ENCODE measurements at places on chromosomes 6 and 20. TPM values are rescaled to one million over a fixed set of nuclear protein-coding genes. Genes with fewer than 3 reads are reported as not detected.

The SLC24A3 gene
- total RNA-seq = 1.7 TPM

GRCh38 chr6:139500977-139501376 lies 126.5 kb upstream of the CITED2 start:
- no peaks in the 10 kb centered on the region for H3K36me3 ChIP-seq
- H3K27me3 ChIP-seq = no peaks in the 10 kb centered on the region
- peaks cover 8% of the 10 kb centered on the region for H3K4me1 ChIP-seq
- no peak overlapping the region for H3K4me3 ChIP-seq

DNA sequence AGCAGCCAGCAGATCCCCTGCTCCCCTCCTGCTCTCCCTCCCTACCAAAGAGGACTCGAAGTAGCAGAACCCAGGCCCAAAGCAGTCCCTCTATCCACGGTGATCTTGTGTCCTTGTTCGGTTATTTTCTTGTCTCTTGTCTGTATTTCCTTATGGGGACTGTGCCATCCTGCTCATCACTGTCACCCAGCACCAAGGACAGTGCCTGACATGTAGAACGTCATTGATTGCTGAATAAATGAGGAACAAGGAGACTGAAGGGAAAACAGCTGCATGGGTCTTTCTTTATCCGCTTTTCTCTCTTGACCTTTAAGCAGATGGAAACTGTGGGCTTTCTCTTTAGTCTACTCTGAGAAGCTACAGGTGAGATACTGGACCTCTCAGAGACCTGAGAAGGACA lies 29.4 kb upstream of the ZNF831 start:
- H3K27ac ChIP-seq = no peak overlapping the region
- H3K4me1 ChIP-seq = no peaks in the 10 kb centered on the region
- H3K4me3 ChIP-seq = no peak overlapping the region
- no peak for DNase-seq

The IYD gene
- total RNA-seq = not detected

The COL19A1 gene
- total RNA-seq = 0.27 TPM

DNA sequence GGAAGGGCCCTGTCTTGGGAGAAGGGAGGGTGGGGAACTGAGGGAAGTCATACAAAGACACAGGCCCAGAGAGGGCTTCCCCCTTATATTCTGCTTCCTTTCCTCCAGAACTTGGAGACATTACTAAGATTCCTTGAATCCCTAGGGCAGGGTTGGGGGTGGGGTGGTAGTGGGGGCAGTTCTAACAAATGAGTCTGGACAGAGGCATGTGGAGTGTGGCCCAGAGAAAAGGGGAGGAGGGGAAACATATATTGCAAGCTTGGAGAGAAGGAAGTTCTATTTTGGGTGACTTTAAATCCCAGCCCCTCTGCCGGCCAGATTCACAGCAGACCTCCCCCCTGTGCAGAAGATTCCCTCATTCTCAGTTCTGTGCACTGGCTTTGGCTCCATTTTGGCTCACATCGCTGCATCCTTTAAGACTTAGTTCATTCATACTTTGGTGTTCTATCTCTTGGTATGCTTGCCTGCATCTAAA lies 43.7 kb downstream of the DAAM2 start:
- H3K36me3 ChIP-seq = no peaks in the 10 kb centered on the region
- no peak for DNase-seq
- H3K4me3 ChIP-seq = no peak overlapping the region
- peaks cover 3% of the 10 kb centered on the region for H3K4me1 ChIP-seq
- H3K27me3 ChIP-seq = no peaks in the 10 kb centered on the region
- H3K27ac ChIP-seq = no peak overlapping the region

DNA sequence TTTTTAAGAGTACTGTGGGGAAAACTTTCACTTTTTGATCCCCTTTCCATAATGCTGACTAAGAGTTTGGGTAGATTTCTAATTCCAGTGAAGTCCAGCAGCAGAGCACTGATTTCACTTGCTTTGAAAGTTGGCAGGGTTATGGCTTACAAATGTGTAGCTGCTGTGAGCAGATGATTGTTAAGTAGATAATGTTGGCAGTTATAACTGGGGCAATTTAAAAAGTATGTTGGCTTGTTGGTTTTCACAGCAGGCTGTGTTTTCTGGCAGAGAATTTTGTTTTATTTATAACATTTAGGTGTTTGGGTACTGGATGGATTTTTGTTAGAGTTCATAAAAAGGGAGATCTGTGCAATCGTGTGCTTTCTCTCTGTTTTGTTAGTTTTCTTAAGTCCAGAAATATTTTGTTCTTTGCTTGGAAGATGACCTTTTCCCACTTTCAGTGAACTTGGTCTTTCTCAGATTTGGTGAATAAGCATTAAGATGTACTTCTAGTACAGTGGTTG lies 31.4 kb downstream of the AFDN start:
- DNase-seq = no peak
- no peak overlapping the region for H3K4me3 ChIP-seq
- H3K4me1 ChIP-seq = peaks cover 66% of the 10 kb centered on the region
- peak overlapping the region; percentile 82 for H3K27ac ChIP-seq
- no peaks in the 10 kb centered on the region for H3K27me3 ChIP-seq

The KCNK16 gene
- not detected for total RNA-seq

The ZNF391 gene
- total RNA-seq = 3.7 TPM

GRCh38 chr20:41510224-41510623 lies 108.0 kb downstream of the CHD6 start:
- no peaks in the 10 kb centered on the region for H3K27me3 ChIP-seq
- H3K4me1 ChIP-seq = peaks cover 9% of the 10 kb centered on the region
- H3K27ac ChIP-seq = peak overlapping the region; percentile 75
- peaks cover 13% of the 10 kb centered on the region for H3K36me3 ChIP-seq

GRCh38 chr20:58816957-58817651 lies 33.6 kb downstream of the GNAS-AS1 start:
- H3K27me3 ChIP-seq = no peaks in the 10 kb centered on the region
- peaks cover 35% of the 10 kb centered on the region for H3K4me1 ChIP-seq
- DNase-seq = no peak
- H3K36me3 ChIP-seq = no peaks in the 10 kb centered on the region

The RNF182 gene
- 1.3 TPM for total RNA-seq

The VGLL2 gene
- total RNA-seq = not detected

The NEURL2 gene
- total RNA-seq = 77.8 TPM

- DNase-seq = peak; percentile 59
- H3K4me3 ChIP-seq = no peak overlapping the region
- no peaks in the 10 kb centered on the region for H3K36me3 ChIP-seq
- no peaks in the 10 kb centered on the region for H3K27me3 ChIP-seq
Measured at GRCh38 chr6:43936476-43936875, 166.5 kb downstream of the VEGFA start.
